ENCODE measurements at places on chromosomes 7 and 10.

GRCh38 chr7:25359471-25360059 lies 131.3 kb upstream of the NPVF start:
- no peak for DNase-seq

GRCh38 chr7:117012284-117012683 lies 59.0 kb downstream of the ST7 start:
- no peak for DNase-seq

DNA sequence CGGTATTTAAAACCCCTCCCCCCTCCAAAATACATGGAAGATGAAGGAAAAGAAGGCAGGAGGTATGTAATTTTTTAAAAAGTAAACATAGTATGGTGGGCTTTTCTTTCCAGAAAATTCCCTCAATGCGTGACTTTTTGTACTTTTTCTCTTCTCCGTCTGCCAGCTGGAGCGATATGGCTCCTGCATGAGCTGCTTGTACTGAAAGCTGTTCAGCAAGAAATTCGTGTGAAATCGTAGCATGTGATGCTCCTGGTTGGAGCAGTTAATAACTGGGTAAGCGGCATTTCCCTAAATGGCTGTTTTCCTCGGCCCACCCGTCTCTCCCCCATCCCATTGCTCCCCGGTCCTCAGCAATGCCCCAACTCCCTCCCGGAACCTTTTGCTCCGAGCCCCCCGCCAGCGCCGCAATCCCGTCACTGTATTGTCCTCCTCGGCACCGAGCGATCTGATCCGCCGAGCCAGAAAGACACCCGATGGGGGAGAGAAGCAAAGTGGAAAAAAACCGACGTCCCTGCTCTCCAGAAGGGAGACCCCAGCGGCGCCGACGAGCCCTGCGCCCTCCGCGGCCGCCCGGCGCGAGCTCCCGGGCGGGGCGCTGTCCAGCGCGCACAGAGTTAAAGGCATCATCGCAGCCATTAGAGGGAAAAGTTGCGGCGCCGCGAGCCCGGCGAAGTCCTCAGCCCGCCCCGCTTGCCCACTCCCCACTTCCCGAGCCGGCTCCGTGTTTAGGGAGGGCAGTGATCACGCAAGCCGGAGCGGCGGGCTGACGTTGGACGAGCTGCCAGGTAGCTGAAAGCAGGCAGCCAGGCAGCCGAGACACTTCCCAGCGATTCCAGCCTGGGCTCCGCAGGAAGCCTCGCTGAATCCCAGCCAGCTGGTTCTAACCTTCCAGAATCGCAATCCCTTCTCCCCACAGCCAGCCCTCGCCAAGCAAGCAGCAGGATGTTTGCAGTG lies at the start of gene VSTM2A:
Gene VSTM2A (plus strand): TSS at position 707 of the 957 bp plus-strand sequence. CDS start 356 bp downstream, outside the sequence.
- DNase-seq = no peak

- DNase-seq = peak; percentile 51
Observed at GRCh38 chr7:23462846-23463245, 7.4 kb downstream of the IGF2BP3 start.

- DNase-seq = no peak
Observed at GRCh38 chr7:54841772-54842697, 83.0 kb upstream of the SEC61G start.

GRCh38 chr10:23095404-23095965 lies at the start of gene MSRB2:
Gene MSRB2 (plus strand): TSS chr10:23095579. CDS start chr10:23095609, 30 bp downstream.
- peak; percentile 83 for DNase-seq

All from trophoblast cell (in vitro differentiated cells and primary cell).